ENCODE measurements at places on chromosomes 11 and 22.

- peak; percentile 69 for DNase-seq
Measured at GRCh38 chr11:69300120-69301060, 6.4 kb downstream of the MYEOV start.

DNA sequence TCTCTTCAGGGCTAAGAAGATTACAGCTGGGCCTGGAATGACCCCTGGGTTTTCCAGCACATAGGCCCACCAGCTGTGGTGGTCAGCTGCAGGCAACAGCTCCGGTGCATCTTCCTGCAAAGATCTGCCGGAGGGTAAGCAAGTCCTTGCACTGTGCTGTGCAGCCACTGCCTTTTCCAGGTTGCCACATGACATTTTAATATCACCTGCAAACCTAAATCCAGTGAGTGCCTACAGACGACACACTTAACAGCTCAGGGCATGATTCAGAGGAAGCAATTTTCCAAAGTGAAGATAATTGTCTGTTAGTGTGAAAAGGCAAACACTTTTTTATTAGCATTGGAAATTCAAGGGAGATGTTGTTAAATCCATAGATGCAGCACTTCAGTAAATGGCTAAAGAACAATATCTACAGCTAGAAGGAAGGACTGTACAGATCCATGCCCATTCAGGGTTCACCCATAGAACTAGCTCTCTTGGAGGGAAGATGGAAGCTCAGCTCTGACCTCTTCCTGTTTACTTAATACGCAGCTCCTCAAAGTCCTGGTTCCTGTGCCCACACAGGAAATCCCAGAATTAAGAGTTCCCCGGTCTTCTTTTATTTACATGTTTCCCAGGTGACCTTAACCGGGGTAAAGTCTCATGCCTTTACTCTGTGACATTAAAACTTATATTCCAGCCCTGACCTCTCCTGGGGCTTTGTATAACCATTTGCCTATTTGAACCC lies 13.3 kb upstream of the NRIP3 start:
- no peak for DNase-seq

DNA sequence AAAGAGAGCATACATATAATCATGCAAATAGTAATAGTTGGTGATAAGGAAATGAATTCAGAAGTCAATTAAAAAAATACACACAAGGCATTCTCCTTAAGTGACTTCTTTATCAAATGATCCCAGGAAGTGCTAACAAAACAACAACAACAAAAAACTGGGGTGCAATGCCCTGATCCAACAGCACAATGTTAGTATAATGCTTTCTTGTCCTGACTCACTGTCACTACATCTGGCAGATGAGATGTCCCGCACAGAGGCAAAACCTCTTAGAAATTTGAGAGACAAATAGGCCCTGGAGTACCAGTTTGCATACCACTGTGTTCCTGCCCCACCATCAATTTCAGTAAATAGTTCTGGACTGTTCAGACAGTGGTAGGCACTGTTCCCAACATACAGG lies 11.0 kb upstream of the AMBRA1 start:
- no peak for DNase-seq

DNA sequence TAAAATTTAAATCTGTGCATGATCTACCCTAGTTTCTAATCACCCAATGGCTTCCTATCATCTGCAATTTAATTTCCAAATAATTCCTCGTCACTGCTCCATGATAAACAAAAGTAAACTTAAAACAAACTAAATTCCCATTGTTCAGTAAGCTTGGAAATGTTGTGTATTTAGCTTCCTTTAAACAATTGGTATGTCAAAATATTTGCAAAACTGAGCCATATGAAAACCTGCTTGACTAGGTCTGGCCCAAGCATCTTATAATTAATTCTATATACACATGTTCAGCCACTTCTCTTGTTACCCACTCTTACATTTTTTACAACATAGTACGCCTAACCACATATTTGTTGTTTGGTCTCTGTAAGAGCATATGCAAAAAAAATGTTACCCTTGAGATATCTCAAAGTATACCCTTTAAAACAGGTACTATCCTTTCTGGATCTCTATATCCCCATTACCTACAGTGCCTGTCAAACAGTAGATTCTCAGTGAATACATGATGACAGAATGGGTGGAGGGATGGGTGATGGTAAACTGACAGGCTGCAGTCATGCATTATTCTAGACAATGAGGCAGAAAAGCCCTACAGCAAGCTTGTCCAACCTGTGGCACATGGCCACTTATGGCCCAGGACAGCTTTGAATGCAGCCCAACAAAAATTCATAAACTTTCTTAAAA lies 1277.9 kb upstream of the TENM4 start:
- DNase-seq = no peak

DNA sequence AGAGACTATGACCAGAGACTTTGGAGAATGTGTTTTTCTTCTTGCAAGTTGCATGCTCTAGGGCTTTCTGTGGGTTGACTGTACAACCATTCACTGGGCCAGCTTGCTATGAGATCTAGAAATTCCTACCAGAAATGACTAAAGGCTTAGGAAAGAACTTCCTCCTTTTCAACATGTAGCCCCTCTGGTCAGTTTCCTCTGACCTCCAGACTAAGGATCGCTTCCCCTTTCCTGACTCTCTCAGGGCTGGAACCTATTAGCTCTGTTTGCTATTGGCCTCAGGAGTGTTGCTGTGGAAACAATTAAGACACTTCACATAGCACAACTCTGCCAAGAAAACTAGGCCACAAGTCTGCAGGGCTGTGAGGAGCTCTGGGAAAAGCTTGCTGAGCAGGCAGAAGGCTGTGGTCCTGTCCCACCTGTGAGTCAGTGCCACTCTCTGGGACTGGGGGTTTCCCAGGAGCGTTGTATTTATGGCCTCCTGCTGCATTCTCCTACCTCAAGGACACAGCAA lies 10.7 kb downstream of the CRY2 start:
- peak; percentile 15 for DNase-seq

GRCh38 chr22:39090426-39091064 lies 6.5 kb upstream of the APOBEC3H start:
- DNase-seq = no peak

- no peak for DNase-seq
Measured at GRCh38 chr11:20374741-20375300, 11.3 kb downstream of the HTATIP2 start.

DNA sequence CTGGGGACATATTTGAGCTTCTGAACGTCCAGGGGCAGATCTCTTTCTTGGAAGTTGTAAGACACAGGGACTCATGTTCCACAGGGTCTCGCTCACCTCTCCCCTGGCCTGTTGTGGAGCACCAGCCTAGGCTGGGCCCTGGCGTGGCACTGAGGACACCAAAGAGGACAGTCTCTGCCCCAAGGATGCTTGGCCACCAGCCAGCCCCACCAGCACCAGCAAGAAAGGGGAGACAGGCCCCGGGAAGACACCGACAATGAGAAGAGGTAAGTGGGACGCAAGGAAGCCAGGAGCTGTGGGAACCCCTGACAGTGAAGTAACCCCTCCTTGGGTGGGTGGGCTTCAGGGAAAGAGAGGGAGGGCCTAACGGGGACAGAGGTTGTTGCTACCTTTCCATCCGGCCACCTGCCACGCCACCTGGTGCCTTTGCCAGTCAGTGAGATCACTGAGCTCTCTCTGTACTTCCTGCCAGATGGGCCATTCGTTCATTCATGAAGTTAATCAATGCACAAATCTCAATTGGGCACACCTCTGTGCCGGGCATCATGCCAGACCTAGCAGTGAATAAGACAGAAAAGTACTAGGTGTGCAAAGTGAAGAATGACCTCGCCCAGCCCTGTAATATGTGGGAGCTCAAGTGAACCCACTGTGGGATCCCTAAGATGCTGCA lies 11.1 kb downstream of the APOL5 start:
- DNase-seq = no peak

- DNase-seq = no peak
Measured at GRCh38 chr11:122359081-122359571, 243.1 kb upstream of the BLID start.

GRCh38 chr11:74980634-74981033 lies 8.1 kb upstream of the NEU3 start:
- no peak for DNase-seq

DNA sequence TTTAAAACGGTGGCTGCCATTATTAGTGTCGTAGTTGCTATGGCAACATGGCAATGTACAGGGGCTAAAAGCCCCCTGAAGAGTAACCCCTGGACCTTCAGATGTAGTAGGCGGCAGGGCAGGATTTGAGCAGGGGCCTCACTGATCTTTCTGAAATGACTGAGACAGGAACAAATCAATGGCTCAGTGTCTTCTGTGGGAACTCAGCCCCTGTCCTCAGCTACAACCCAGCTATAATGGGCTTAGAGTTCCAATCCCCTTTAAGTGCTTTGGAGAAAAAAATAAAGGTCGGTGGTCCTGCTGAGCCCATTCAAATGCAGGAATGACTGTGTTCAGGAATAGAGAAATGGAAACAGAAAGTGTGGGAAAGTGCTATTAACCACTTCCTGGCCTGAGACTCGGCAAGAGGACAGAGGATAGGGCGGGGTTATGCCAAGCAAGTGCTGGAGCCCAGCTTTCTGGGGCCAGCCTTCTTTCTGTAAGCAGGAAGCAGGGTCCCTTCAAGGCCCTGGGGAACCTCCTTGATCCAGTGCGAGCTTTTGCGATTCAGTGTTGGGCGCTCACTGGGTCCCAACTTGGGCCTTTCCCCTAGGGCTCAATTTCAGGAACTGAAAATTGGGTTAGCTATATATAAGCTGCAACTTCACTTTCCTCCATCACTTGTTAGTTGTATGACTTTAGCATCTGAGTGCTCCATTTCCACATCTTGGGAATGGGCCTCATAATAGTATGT lies 6.1 kb upstream of the CD82 start:
- no peak for DNase-seq

DNA sequence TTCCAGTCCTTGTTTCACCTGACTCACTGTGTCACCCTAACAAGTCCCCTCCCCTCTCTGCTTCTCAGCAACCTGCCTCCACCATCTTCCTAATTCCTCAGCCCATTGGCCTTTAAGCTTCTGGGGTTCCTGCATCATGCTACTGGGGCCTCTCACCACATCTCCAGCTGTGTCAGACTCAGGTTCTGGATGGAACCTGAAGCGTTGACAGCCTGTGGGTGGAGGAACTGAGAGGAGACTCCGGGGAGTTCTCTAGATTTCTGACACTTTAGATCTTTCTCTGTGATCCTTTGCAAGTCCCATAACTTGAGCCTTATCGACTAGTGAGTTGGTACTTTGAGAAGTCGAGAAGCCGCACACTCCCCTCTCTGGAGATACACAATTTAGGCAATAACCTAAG lies 11.6 kb upstream of the SLC5A1 start:
- DNase-seq = no peak

GRCh38 chr11:32259641-32260081 lies 168.8 kb downstream of the RCN1 start:
- peak; percentile 84 for DNase-seq

DNA sequence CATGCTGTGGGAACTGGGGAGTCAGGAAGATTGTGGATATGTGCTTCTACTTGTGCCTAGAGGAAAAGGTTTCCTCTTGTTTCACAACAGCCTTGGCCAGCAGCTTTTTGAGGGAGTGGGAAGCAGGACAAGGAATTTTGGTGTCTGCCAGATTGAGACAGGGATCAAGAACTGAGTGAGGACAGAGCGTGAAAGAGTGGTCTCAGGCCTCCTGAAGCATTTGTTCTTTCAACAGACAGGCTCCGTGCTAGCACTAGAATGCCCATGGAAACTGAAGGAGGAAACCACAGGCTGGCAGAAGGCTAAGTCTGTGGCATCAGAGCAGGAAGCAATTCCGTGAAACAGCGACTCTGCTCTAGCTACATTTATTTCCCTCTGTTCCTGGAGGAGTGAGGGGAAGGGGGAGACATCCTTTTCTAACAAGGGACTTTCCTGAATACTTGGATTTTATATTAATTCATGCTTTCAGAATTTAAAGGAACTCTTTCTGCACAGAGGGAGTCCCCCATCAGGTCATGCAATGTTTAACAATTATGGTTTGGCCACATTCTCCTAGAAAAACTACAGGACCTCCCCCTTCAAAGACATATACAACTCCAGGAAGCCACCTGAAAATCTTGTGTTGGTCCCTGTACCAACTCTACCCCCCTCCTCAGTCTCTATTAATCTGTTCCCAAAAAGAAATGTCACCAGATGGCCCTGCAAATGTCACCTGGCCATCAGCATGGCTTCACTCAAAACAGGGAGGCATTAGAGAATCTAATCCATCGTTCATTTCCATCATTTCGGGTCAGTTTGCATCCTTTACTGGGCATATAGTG lies 96.1 kb downstream of the SYT9 start:
- DNase-seq = no peak

DNA sequence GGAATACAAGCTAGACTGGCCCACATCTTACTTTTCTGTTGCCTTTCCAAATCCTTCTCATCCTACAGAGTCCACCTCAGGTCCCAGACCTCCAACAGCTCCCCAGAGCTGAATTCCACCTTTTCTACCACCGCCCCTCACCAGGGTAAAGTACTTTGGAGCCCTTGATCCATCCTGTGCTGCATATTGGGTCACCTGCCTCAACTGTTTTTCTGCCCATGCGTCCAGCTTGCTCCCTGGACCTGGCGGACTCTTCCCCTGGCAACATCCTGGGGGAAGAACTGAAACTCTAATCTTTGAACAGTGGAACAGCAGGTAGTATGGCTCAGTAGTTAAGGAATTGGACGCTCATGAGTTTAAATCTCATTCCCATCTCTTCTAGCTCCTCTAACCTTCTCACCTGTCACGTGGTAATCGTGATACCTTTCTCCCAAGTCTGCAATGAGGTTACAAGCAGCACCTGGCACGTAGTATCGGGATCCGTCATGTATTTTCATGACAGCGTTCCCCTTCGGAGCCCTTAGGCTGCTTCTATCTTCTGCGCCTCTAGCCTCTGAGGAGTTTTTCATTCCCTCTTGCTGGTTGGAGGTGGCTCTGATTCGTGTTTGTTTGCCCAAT lies 98.1 kb downstream of the CEP164 start:
- no peak for DNase-seq

- DNase-seq = no peak
Measured at GRCh38 chr11:129737831-129738230, 77.8 kb upstream of the TMEM45B start.

DNA sequence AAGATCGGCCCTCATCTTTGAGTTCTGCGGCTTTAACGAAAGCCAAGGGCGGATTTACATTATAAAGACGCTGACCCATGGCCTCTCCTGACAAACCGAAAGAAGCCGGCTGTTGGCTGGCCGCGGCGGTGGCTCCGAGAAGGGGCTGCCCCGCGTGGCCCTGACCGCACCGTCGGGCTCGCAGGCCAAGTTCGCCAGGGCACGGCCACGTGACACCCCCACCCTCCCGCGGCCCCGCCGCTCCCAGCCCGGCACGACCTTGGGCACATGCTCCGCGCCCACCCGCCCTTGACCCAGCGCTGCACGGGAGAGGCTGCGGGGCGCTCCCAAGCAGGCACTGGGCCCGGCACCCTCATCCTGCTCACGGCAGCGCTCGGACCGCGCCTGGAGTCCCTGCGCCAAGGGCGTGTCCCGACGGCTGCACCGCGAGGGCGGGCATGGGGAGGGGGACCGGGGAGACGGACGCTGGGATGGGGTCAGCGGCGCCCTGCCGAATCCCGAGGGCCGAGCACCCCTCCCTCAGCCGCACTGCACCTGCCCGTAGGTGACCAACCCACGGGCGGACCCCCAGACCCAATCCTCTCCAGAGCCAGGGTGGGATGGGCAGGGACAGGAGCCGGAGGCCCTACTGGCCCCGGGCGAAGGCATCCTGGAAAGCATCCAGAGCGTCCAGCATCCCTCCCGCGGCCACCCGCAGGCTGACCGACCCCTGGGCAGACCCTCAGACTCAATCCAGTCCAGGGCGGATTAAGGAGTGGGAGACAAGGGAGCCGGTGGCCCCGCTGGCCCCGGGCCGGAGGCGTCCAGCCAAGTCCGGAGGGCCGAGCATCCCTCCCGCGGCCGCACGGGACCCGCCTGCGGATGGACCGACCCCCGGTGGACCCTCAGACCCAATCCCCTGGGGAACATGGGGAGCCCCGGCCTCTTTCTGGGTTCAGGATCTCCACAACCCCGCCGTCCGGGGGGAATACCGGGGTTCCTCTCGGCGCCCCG lies 759 bp downstream of the CPT1A start:
- peak; percentile 49 for DNase-seq

All from HCEC 1CT (cell line).